ENCODE measurements at places on chromosomes 7 and 10.

GRCh38 chr7:68185631-68186456 lies 1189.2 kb downstream of the TYW1 start:
- DNase-seq, result no peak

DNA sequence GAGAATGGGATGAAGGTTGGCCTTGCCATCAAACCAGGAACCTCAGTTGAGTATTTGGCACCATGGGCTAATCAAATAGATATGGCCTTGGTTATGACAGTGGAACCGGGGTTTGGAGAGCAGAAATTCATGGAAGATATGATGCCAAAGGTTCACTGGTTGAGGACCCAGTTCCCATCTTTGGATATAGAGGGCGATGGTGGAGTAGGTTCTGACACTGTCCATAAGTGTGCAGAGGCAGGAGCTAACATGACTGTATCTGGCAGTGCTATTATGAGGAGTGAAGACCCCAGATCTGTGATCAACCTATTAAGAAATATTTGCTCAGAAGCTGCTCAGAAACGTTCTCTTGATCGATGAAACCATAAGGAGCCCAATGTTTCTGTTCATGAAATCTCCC lies 637 bp downstream of the RPEL1 start:
- DNase-seq, result no peak

DNA sequence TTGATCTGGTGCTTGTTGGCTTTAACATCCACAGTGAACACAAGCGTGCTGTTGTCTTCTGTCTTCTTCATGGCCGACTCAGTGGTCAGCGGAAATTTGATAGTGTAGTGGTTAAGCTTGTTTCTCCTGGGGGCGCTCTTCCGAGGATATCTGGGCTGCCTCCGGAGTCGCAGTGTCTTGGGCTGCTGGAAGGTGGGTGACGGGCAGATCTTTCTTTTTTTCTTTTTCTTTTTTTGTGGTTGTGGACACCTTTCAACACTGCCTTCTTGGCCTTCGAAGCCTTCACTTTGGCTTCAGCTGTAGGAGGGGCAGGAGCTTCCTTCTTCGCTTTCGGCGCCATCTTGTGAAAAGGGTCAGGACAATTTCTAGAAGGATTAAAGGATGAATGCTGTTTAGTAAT lies 23.8 kb upstream of the RPA3 start:
- no peak for DNase-seq

DNA sequence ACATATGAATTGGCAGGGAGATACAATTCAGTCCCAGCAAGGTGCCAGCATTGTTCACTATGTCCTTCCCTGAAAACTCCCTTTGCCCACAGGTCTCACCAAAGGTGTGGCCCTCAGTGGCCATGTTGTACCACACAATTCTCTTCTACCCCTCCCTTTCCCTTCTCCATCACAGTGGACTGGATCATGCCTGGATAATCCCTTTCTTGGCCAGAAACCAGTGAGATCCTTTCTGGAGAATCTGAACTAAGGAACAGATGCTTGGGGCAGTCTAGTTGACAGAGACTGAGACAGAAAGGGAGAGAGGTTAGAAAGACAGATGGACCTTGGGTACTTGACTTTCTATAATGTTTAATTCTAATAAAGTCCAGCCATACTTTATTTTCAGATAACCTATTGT lies 9.5 kb downstream of the NMT2 start:
- DNase-seq, result no peak

Measured in CD4-positive, alpha-beta T cell treated with Interferon alpha-2 for 1 hour (primary cell).